ENCODE measurements at places on chromosomes 11 and 22.

DNA sequence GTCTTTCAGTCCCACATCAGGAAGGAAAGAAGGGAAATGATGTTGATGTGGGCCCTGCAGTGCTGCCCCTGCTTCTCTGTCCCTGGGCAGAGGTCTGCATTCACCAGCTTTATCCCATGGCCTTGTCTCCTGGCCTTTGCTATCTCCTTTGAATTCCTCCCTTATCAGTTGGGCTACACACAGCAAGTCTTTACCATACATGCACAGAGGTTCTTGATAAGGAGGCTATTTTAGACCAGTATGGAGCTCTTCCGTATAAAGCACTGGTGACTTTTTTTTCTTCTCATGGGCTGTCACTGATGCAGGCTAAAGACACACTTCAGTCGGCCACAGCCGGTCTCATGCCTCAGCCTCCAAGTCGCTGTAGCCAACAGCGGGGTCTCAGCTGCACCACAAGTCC lies 20.2 kb downstream of the MYO18B start:
- DNase-seq = no peak

GRCh38 chr11:8910649-8911026 lies 351 bp upstream of the AKIP1 start:
- no peak for DNase-seq

DNA sequence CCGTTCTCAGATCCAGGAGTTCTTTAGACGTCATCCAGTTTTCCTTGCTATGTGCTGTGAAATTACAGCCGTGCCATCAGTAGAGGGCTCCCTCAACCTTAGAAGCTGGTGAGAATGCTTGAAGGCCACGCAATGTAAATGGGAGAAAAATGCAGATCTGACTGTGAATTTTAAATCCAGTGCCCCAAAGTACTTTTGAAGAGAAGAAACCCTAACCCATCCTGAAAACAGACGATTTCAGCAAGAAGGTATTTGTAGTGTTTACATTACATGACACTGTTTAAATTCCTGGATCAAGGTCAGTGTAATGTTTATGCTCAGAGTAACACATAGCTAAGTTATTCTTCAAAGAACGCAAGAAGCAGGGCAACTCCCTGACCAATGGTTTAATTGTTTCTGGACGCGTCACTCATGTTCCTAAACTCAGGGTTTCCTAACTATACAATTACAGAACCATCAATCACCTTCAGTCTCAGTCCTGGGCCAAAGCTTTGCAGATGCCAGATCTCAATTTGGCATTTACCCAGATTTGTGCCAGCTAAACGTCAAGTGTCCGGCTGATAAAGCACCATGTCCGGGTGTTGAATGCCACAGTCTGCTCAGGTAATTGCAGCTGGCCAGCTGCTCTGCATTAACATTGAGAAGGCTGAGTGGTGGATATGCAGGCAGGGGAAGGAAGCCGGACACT lies 38.2 kb downstream of the ADAMTS8 start:
- DNase-seq = no peak

- no peak for DNase-seq
Measured at GRCh38 chr11:63240791-63241379, 2.5 kb downstream of the SLC22A25 start.
